Progenitor cell of endocrine pancreas (in vitro differentiated cells): ENCODE measurements at places on chromosomes 4 and X.

DNA sequence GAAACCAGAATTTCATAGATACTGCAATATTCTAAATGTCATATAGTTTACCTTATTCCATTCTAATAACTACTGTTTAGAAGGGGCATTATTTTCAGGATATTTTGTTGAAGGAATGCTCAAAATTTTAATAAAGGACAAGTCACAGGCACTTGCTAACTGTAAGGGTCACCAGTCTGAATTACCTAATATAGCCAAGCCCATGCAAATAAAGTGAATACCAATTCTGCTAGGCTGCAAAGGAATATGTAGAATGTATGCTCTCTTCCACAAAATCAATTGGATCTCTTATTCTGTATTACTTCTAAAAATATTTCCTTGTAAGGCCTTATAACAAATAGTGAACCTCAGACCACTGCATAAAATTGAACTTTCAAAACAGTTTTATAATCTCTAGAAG is 52.3 kb upstream of the FAT4 start:
- DNase-seq = no peak

GRCh38 chrX:151698485-151698884 is 3.2 kb downstream of the PRRG3 start:
- no peak for DNase-seq

DNA sequence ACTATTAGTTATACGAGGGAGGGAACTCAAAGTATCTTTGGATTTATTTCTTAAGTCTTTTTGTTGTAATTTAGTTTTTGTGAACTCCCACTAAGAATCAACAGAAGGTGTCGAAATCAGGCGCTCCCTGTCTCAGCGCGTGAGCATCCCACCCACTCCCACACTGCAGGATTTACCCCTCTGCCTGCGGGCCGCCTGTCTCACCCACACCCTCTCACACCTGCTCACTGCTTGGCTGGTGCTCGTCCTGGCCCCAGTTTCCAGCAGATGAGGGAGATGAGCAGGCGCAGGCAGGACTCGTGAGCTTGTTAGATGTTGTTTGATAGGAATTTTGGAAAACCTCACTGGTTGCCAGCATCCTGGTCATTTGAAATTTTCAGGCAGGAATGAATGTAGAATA is 20.8 kb upstream of the HGFAC start:
- no peak for DNase-seq

DNA sequence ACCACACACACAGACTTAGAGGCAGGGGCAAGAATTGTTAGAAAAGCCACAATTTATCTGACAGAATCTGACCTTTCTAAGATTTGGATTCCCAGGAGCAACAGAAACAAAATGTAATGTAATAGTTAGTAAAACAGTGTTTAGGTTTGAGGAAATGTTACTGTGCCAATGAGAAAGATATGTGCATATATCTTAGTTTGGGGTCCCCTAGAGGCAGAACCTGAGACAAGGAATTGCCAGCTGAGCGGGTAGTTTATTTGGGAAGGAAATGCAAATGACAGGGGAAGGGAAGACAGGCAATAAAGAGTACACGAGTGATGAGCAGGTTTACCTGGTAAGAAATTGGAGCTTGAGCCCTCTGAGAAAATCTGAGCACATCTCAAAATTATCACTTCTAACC is 31.3 kb upstream of the DDX53 start:
- no peak for DNase-seq

GRCh38 chrX:119622356-119623232 is 16.4 kb upstream of the NKRF start:
- DNase-seq = no peak

DNA sequence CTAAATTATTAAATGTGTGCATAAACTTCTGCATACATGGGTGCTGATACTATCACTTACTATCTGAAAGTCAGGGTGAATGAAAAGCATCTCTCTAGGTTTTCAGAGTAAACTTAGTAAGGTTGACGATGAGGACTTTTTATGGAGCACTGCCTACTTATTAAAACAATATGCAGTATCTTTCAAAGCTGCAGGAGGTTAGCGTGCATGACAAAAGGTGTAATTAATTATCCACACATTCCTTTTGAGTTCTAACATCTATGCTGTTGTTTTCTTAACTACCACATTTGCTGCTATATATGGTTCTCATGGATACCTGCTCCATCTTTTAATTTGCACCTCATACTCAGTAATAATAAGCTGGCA is 256.2 kb downstream of the FSTL5 start:
- no peak for DNase-seq

GRCh38 chr4:55363691-55364351 is 17.8 kb downstream of the SRD5A3 start:
- no peak for DNase-seq

- DNase-seq = no peak
Observed at GRCh38 chrX:87516717-87517121, 883 bp upstream of the KLHL4 start.

GRCh38 chr4:61443813-61444510 is 243.8 kb downstream of the ADGRL3 start:
- DNase-seq = no peak

DNA sequence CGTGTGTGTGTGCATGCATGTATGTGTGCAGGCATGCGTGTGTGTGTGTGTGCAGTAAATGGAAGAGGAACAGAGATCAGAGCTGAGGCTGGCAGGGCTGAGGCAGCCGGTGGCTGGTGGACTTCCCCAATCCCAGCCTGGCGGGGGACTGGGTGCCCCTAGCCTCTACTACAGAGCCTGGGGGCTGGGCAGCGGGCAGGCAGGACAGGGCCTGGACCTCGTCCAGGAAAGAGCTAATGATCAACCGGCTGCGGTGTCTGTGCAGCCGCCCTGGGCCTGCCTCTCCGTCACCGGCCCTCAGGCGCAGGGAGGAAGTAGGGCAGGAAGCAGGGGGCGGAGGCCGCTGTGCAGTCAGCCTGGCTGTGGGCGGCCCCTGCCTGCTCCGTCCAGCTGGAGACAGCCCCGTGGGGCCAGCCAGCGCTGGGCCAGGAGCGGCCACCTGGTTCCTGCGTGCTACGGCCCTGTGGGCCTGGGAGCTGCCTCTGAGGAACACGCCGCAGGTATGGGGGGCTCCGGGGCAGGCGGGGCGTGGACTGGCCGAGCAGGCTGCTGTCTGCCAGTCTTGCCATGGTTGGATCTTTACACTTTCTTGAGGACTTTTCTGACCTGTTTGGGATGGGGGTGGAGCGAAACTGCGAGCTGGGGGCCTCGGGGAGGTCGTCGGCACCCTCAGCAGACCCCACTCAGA is at the start of gene SH3TC1:
Gene SH3TC1, plus strand, starts transcription at position 385 of the 688 bp plus-strand sequence. CDS start 5,905 bp downstream, outside the sequence.
- peak; percentile 68 for DNase-seq

DNA sequence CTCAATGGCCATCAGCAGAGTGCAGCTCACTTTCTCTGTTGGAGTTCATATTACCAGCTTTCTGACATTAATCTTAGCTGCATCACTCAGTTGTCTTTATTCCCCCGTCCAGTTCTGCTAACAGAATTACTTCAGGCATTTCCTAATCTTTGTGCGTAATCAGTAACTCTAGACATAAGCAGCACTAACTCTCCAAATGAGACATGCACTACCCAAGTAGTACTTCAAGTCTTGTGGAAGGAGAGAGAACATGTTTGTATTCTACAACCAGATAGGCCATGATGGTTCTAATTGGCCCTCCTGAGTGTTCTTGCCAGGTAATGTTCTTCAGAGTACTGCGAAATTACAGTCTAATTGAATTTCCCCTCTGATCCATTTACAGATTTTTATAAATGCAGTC is 448.5 kb upstream of the RPS6KA3 start:
- DNase-seq = no peak

GRCh38 chrX:125132274-125132673 is 187.4 kb upstream of the TEX13C start:
- no peak for DNase-seq

DNA sequence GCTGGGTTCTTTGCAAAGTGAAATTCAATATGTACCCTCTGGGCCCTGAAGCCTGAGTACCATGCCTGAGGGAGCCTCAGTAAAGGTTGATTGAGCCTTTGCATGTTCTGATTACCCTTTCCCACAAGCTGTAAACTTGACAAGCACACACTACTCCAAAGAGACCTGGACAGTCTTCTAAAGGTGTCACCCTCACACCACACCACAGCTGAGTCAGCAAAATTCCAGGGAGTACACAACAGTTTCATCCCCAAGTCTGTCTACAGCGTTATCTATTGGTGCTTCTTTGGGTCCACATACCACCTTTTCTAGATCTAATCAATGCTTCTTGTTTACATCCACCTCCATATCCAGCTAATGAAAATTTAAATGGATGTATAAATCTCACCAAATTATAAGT is 180.8 kb downstream of the AMELX start:
- no peak for DNase-seq

- no peak for DNase-seq
Observed at GRCh38 chr4:78780093-78780492, 3.9 kb downstream of the BMP2K start.

GRCh38 chr4:18106620-18107019 is 85.1 kb upstream of the LCORL start:
- no peak for DNase-seq

- DNase-seq = no peak
Observed at GRCh38 chrX:9188117-9188516, 154.2 kb upstream of the FAM9B start.

- DNase-seq = no peak
Observed at GRCh38 chrX:148542481-148543255, 42.3 kb downstream of the AFF2 start.

GRCh38 chr4:6116696-6117285 is 83.6 kb downstream of the JAKMIP1 start:
- DNase-seq = no peak

DNA sequence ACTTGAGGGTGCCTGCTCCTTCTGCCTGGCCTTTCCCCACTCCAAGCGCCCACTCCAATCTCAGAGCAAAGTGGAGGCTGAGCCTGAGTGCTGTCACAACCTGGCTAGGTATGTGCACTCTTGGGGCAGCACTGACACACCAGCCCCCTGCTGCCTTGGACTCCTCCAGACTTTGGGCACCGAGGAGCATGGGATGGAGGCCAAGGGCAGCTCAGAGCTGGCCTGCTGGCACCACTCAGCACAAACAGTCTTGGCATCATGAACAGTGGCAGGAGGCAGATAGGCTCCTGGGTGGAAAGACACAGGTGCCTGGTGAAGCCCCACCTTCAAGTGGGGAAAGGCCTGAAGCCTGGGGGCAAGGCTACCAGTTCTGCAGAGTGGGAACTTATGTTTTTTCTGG is 91.8 kb downstream of the KCNIP4 start:
- no peak for DNase-seq

- no peak for DNase-seq
Observed at GRCh38 chr4:158805635-158806471, 37.0 kb downstream of the FNIP2 start.

DNA sequence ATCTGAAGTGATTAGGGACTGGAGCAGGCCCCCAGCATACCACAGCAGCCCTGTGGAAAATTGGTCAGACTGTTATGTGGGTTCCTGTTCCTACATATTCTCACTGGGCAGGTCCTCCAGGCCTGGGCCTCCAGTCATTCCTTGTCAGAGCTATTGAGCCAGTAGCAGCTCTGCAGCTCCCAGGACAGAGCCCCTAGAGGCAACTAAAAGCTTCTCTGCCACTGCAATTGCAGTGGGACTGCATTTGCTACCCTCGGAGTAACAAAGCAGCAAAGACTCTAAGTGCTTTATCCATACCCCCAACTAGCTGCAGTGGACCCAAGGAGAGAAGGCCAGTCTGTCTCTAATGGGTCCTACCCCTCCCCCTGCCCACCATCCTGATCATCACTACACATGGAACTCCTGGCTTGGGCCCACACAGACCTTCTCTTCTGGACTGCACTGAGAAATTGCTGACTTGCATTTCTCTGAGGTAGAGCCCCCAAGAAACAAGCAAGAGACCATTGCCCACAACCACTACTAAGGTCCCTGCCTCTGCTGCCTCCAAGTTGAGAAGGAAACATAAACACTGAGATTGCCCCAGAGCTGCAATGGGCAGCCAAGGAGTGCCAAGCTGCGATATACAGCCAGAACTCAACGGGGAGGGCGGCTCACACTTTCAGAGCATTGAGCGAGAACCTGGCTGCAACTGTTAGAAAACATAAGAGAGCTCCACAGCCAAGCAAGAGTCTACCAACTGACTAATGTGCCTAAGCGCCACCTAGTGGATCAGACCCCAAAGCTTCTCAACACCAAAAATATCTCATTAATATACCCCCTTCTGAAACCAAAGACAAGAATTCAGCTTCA is 738.7 kb upstream of the NDST4 start:
- peak; percentile 47 for DNase-seq

GRCh38 chr4:75605928-75606327 is 24.4 kb downstream of the CDKL2 start:
- DNase-seq = no peak

DNA sequence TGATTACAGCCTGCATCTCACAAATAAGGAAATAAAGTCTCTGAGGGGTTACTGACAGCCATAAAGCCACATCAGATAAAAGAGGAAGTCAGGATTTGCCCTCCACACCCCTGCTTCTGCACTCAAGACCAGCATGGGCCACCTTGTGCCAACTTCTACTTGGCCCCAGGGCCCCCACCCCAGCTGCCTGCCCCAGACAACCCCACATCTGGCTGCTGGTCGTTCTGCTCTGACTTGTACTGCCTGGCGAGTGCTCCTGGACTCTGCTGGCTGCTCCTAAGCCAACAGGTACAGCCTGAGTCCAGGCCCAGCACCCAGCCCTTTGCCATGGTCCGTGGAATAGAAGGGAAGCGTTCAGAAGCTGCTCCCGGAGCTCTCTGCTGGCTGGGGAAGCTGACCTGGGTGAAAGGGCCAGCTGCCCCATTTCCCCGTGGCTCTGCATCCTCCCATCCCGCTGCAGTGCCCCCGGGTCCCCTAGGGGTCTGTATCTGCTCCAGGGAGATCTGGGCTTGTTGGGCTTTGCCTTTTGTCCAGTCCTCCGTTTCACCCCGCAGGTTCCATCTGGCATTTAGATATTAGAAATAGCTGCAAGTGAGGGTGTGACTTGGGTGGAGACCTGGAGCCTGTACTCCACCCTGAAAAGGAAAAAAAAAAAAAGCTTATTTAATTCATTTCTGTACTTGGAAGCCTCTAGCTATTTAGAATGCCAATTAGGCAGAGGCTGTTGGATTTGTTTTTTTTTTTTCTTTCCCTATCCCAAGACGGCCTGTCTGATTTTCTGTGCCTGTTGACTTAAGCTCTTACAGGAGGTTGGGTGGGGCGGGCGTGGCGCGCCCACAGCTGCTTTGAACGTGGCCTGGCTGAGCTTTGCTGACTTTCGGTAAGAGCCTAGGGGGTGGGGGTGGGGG is 194.7 kb downstream of the PTTG2 start:
- DNase-seq = no peak

GRCh38 chr4:173057901-173058300 is 110.7 kb upstream of the GALNT7 start:
- DNase-seq = no peak
